ENCODE measurements at places on chromosomes 1 and 21.

- DNase-seq = no peak
These were observed 20.3 kb upstream of the CSF1 start for GRCh38 chr1:109890115-109890953.

DNA sequence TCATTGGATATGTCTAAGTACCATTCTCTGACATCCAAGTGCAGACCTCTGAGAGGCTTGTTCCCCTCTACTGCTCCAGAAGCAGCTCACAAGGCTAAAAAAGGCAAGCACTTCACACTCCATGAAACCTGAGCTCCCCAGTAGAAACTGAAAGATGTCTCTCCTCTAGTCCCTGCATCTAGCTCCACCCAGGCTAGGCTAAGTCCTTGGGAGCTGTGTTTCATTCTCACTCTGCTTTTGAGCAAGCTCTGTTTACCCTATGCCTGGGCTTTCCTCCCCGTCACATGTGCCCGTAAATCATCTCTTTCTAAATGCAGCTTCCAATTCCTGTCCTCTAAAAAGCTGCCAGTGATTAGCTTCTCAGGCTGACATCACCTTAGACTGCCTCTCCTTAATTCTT lies 39.0 kb downstream of the LRRC71 start:
- peak; percentile 87 for DNase-seq

- no peak for DNase-seq
These were observed 177.3 kb downstream of the KCTD3 start for GRCh38 chr1:215744419-215744818.

GRCh38 chr1:9629445-9630201 lies 21.9 kb upstream of the PIK3CD start:
- no peak for DNase-seq

DNA sequence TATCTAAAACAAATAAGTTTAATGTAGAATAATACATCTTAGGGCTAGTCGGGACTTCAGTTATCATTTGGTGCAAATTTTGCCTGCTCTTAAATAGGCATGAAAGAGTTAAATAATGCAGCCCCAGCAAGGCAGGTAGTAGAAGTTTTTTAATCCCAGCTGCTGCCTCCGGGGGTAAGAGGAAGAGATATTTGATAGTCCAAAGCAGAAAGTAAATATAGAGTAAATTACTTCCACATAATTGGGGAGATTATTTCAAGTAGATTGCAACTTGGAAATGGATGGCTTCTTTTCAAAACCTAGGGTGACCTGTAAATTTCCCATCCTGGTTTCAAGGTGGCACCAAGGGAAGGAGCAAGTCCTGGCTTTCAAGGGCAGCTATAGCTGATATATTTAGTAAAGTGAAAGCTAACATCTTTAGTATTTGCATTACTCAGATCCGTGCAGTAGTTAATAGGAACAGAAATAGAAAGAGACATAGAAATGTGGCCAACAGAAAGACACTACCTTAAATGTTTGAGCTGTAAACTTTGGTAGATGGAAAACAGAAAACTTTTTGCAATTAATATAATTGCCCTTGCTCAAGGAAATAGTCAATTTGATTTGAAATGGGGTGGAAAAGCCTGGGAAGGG lies 109.1 kb downstream of the LMO4 start:
- DNase-seq = no peak
